ENCODE measurements at places on chromosomes 2 and 18.
A peak's percentile ranks its signal among the peaks of the same experiment; 100 is the strongest.

GRCh38 chr2:109102588-109103233 is 26.3 kb upstream of the SH3RF3 start:
- DNase-seq, result no peak

GRCh38 chr2:95374921-95375471 is 27.5 kb upstream of the FAHD2A start:
- no peak for DNase-seq

DNA sequence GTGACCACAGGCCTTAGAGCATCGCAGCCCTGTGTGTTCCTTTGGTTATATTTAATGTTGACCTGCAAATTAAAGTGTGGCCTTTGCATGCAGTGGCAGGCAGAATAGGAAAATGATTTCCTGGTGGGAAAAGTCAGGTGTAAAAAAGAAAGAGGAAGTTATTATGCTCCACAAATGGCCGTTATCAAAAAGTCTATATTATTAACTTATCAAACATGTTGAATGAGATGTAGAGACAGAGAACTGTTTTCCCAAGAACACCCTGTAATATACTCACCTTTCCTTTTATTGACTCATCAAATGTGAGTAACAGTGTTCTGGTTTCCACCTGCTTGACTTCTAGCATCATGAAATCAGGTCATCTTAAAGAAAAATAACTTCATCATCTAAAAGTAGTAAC is 35.3 kb downstream of the MEIS1 start:
- DNase-seq, result no peak

- DNase-seq, result no peak
Observed at GRCh38 chr2:88967844-88968243, 276.4 kb downstream of the RPIA start.

DNA sequence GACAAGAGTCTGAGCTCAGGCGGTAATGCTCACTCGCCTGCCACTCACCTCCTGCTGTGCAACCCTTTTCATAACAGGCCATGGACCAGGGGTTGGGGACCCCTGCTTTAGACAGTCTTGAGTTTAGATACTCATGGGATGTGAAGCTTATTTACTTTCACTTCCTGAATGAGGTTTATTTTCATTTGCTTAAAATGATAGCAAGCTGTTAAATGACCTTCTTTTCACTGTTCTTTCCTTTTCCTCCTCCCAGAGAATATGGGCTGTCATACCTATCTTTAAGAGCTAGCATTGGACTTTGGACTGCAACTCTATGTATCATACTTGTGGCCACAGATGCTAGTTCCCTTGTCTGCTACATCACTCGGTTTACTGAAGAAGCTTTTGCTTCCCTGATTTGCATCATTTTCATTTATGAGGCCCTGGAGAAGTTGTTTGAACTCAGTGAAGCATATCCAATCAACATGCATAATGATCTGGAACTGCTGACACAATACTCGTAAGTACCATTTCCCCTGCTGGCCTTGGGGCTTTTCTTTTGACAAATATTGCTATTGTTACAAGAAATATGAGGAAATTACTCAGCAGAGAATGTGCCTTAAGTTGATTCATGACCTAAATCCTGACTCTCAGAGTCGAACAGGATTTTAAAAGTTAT is 168.5 kb downstream of the DPP4 start:
- DNase-seq, result no peak

- no peak for DNase-seq
Observed at GRCh38 chr2:111534910-111535352, 349.1 kb downstream of the ANAPC1 start.

DNA sequence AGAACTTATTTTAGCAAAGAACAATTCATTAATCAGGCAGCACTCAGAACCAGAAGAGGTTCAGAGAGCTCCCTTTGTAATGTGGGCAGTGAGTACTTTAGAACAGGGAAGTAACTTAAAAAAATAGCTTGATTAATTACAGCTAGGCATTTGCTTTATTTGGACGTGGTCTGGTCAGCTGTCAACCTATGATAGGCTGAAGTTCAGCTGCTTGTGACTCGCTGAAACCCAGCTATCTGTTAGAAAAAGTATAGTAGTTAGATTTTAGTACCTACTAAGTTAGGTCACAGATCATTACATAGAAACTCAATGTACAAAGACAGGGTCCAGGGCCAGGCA is 40.0 kb downstream of the PKDCC start:
- DNase-seq, result no peak

- DNase-seq, result no peak
Observed at GRCh38 chr2:158199928-158200650, 98.4 kb downstream of the UPP2 start.

GRCh38 chr18:37628470-37629220 is 63.0 kb upstream of the CELF4 start:
- no peak for DNase-seq

- no peak for DNase-seq
Observed at GRCh38 chr2:122132147-122132691, 376.8 kb downstream of the TSN start.

DNA sequence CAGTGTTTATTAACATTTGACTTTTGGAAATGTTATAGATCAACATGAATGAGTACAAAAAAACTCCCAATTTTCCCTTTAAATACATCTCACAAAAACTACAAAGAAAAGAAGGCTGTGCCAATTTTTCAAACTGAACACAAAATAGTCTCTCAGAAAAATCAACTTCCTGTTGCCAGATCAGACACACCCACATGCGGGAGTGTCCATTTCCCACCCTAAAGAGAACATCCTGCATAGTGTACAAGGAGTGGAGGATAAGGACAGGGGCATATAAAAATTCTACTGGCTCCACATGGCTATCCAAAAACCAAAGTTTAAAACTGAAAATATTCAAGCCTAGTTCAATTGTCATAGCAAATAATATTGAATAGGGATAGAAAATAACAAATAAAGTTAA is 165.3 kb downstream of the ATAD2B start:
- DNase-seq, result no peak

DNA sequence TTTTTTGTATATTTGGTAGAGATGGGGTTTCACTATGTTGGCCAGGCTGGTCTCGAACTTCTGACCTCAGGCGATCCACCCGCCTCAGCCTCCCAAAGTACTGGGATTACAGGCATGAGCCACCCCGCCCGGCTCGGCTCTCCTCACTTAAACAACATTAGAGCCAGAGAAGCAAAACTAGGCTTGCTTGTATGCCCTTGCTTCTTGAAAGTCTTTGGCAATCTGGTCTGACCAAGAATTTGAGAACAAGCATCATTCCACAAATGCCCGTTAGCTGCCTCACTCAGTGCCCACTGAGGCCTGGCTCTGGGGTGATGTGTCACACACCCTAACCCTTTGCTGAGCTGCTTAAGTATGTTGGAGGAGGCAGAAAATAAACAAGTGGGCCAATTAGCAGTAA is 33.5 kb downstream of the SOWAHC start:
- no peak for DNase-seq

DNA sequence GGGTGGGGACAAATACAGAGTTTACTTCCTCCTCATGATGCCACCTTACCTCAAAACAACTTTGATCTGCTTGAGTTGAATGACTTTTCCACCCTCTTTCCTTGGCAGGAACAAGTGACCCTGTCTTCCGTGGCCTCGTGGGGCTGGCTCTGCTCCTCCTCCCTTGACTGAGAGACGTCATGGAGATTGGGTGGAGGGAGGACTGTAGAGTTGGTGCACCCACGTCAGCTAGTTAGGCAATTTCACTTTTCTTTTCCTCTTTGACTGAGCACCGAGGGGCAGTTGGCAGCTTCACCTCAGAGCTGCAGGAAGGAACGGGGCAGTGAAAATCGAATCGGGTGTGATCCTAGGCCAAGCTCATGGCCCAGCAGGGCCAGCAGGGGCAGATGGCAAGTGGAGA is at the start of gene SP140:
TSS of gene SP140 (plus strand) at position 251 of the 400 bp plus-strand sequence. CDS start at position 360, 109 bp downstream.
- DNase-seq, result peak; percentile 32

DNA sequence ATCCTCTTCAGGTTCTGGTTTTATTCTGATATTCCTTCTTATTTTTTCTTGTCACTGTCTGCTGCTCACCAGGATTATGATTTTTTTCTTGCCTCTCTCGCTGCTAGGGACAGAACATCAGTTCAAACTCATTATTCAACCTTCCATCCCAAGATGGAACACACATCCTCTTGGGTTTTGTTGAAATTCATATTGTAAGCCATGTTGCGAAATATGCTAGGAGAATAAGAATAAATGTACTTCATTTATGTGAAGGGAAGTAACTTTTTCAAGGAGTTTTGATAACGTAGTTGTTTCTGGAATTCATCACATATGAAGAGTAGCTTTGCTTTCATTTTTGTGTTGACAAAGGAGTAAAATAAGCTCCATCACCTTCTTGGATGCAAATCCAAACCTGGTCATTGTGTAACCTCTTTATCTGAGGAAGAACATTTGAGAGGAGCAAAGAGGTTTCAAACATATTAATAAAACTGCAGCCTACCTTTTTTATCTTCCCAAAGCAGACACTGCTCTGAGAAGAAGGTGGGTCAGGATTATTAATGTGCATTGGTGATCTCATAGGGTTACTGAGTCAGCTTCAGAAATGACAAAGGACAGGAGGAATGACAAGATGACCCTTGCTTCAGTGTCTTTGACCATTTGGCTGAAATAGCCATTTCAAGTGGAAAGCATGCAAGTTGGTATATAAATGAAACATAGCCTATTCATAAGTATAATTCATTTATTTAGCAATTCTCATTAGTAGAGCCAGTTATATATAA is 280.0 kb downstream of the GULP1 start:
- DNase-seq, result no peak

- no peak for DNase-seq
Observed at GRCh38 chr2:208033701-208034502, 8.6 kb upstream of the PLEKHM3 start.

GRCh38 chr2:30990671-30991070 is 147.6 kb downstream of the GALNT14 start:
- DNase-seq, result no peak

GRCh38 chr18:9711361-9712129 is 3.4 kb downstream of the RAB31 start:
- DNase-seq, result no peak

DNA sequence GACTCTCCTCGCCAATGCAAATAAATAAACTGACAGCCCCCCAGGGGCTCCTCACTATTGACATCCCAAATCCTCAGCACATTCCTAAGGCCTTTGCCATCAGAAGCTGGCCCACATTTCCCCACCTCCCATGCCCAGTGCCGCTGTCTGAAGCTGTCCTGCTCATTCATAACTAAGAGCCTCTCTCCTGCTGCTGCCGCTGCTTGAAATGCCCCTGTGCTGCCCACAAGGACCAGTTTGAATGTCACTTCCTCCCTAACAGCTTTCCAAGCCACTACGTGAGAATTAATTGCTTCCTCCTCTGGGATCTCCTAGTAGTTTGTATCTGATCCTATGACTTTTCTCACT is 151.6 kb upstream of the CAPN13 start:
- no peak for DNase-seq

DNA sequence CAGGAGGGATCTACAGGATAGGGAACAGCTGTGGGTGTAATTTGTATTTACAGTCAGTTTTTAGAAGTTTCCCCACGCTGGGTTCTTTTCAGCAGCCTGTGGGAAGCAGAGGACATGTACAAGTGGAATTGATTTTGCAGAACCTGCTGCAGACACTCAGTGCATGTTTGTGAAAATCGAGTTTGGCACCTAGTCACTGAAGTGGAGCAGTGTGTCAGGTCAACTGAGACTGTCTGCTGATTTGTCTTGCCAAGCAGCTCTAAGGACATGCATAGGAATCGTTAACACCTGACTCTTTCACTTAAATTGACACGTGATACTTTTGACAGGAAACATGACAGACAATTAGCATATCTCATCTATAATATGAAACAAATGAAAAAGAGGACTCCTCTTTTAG is 416.6 kb downstream of the TMX3 start:
- no peak for DNase-seq

- DNase-seq, result no peak
Observed at GRCh38 chr2:43905371-43905803, 66.6 kb downstream of the ABCG8 start.
